ENCODE measurements at places on chromosomes 7 and 10.

GRCh38 chr10:46527241-46527811 is 29.1 kb downstream of the GPRIN2 start:
- no peak for DNase-seq

- no peak for DNase-seq
Observed at GRCh38 chr7:67625257-67625737, 628.7 kb downstream of the TYW1 start.

DNA sequence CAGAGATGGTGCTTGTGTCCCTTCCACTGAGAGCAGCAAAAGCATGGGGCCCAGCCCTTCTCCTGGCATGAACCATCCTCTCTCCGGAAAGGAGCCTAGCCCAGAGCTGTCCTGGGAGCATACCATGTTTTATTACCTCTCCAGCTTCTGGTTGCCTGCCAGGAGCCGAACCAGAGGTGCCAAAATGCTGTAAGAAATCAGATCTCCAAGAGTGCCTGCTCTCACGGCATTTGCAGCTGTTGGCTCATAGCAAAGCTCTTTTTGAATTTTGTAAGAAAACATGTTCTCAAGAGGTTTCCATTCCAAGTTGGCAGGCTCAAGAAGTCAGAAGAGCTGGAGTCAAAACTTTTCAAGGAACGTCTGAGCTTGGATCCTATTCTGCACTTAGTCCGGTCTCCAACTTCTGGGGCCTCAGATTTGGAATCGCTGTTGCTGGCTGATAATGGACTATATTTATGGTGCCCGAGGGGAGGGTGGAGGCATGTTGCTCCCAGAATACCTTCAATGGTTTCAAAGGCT is 211.7 kb upstream of the MKI67 start:
- DNase-seq = no peak

GRCh38 chr7:149199234-149199995 is 4.1 kb downstream of the ZNF282 start:
- DNase-seq = no peak

DNA sequence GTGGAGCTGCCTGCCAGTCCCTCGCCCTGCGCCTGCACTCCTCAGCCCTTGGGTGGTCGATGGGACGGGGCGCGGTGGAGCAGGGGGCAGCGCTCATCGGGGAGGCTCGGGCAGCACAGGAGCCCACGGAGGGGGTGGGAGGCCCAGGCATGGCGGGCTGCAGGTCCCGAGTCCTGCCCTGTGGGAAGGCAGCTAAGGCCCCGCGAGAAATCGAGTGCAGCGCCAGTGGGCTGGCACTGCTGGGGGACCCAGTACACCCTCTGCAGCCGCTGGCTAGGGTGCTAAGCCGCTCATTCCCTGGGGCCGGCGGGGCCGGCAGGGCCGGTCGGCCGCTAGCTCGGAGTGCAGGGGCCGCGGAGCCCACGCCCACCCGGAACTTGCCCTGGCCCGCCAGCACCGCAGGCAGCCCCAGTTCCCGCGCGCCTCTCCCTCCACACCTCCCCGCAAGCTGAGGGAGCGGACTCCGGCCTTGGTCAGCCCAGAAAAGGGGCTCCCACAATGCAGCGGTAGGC is 565.9 kb upstream of the NRG3 start:
- DNase-seq = no peak

- peak; percentile 65 for DNase-seq
Observed at GRCh38 chr10:70758757-70759514, 26.2 kb downstream of the TBATA start.

- DNase-seq = no peak
Observed at GRCh38 chr7:100456562-100456961, 7.5 kb downstream of the SPACDR start.

- no peak for DNase-seq
Observed at GRCh38 chr7:111540199-111540815, 22.0 kb downstream of the IMMP2L start.

GRCh38 chr10:72251635-72252034 is 22.1 kb upstream of the DDIT4 start:
- DNase-seq = no peak

GRCh38 chr7:91949221-91950009 is 8.8 kb downstream of the AKAP9 start:
- no peak for DNase-seq

- no peak for DNase-seq
Observed at GRCh38 chr7:140200061-140200989, 23.5 kb upstream of the KDM7A start.

DNA sequence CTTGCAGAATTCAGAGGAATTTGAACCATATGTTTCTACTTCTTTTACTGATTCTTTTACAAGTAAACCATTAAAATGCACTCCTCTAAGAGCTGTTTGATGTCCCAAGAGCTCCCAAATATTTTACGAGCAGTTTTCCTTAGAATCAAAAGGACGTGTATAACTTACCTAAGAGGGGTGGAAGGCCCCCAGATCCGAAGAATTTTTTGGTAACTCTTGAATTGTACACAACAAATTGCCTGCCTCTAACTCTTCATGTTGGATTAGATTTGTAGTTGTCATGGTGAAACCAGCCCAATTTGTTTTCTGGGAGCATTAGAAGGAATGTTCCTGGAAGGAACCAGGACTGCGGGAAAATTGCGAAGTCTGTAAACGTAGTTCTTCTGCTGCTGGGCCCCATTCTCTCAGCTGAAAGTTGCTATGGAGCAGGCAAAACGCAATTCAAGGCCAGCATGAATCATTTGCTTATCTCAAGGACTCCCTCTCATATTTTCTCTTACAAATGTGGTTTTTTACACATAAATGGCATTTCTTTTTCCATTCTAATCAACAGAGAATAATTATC is 124.8 kb upstream of the TMEM72 start:
- no peak for DNase-seq

GRCh38 chr7:21782996-21783395 is 162.7 kb downstream of the CDCA7L start:
- no peak for DNase-seq

GRCh38 chr7:73451780-73452398 is 18.3 kb downstream of the FZD9 start:
- no peak for DNase-seq

- no peak for DNase-seq
Observed at GRCh38 chr10:16182688-16183087, 254.1 kb upstream of the PTER start.

GRCh38 chr10:59891936-59892335 is 14.4 kb downstream of the CCDC6 start:
- DNase-seq = no peak

DNA sequence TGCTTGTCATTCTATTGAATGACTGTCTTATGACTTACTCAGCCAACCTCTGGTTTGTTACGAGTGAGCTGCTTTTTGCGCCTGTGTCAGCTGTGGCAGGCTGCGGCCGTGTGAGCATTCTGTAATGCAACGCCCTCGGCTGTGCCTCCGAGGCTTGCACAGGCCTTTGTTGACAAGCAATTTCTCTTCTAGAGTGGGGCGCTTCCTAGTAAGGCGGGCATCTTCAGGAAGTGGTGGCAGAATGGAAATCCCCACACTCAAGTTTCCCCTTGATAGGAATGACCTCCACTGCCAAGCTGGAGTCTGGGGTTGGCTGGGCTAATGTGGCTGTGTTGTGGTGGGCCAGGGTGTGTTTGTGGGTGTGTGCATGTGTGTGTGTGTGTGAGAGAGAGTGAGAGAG is 20.2 kb upstream of the TMEM178B start:
- peak; percentile 9 for DNase-seq

DNA sequence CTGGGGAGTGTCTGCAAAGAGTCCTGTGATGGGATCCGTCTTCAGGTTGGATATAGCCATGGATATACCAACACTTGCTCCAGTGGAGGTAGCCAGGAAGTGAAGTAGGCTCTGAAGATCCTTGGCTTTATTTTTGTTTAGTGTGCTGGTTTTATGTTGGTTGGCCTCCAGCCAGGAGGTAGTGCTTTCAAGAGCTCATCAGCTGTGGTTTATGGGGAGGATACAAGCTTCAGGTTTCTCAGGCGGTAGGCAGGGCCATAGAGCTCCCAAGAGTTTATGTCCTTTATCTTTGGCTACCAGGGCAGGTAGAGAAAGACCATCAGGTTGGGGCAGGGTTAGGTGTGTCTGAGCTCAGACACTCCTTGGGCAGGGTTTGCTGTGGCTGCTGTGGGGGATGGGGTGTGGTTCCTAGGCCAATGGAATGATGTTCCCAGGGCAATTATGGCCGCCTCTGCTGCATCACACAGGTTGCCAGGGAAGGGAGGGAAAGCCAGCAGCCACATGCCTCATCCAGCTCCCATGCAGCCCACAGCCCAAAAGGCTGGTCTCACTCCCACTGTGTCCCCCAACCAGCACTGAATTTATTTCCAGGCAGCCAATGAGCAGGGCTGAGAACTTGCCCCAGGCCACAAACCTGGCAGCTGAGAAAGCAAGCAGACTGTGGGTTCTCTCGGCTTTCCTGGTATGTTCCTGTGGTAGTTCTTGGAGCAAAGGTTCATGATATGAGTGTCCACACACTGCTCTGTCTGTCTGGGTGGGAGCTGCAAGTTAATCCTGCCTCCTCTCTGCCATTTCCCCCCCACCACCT is 67.0 kb upstream of the PRLHR start:
- DNase-seq = no peak

- no peak for DNase-seq
Observed at GRCh38 chr7:25854608-25855497, 297.1 kb upstream of the NFE2L3 start.

DNA sequence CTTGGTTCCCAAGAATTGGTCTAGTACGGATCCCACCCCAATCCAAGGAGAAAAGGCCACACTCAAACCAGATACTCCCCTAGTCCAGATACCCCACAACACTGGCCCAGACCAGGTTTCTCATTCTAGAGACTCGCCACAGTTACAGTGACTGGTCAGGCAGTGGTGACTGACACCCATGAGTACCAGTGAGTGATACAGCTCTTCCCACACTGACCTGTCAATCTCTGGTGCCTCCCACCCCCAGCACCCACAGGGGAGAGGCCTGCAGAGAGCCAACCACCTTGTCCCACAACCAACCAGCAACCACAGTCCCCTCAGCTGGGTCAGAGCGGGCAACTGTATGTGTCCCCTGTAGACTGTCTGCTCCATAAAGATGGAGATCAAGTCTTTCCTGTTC is 152.8 kb downstream of the NEURL1 start:
- DNase-seq = no peak

GRCh38 chr10:96043893-96044715 is 721 bp downstream of the CCNJ start:
- peak; percentile 41 for DNase-seq

GRCh38 chr10:33617381-33618080 is 283.1 kb upstream of the NRP1 start:
- DNase-seq = no peak

DNA sequence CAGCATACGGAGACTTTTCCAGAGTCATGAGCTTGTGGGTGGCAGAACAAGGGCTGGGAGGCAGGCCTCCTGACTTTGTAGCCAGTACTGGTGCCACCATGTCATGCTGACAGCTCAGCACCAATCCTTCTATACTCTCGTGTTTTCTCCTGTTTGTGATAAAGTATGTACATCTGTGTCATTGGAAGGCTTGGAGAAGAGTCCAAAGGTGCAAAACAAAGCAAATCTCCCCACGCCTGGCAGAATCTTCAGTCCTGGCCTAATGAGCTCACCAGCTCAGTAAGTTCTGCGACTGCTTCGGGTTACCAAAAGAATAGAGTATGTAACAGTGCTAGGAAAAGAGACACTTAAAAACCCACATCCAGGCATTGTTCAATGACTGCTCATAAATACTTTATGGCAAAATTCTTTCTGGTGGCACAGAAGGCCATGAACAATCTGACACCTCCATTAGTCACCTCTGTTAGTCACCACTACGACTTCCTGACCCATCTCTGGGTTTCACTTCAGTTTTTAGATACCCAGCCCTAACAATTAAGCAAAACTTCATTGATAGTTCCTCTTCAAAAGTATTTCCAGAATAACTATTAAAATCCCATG is 24.5 kb downstream of the STEAP1 start:
- no peak for DNase-seq

DNA sequence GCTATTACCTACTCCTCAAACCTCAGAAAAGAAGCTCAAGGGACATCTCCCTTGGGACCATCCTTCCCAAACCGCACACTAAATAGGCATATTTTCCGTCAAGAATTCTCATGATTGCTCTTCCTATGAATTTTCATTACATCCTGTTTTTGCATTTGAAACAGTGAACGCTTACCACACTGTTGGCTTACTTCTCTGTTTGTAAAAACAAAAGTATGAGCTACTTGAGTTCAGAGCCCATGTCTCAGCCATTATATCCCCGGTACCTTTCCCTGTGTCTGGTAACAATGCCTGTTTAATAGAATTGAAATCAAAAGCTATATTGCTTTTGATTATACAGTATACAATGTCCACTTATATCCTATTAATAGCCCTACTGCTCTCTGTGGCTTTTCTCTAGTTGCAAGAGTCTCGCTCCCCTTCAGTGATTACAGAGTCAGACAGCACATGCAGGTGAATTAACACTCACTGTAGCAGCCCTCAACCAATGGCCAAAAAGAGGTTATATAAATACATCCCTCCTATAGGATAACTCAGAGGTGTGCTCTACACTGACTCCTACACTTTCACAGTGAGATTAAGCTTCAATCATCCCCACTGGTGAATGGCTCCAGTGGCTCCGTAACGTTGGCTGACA is 264.4 kb downstream of the SORCS1 start:
- DNase-seq = no peak

GRCh38 chr10:27600930-27601329 is 96.8 kb downstream of the RAB18 start:
- DNase-seq = no peak

GRCh38 chr7:8044761-8045430 is 76.3 kb downstream of the GLCCI1 start:
- no peak for DNase-seq

DNA sequence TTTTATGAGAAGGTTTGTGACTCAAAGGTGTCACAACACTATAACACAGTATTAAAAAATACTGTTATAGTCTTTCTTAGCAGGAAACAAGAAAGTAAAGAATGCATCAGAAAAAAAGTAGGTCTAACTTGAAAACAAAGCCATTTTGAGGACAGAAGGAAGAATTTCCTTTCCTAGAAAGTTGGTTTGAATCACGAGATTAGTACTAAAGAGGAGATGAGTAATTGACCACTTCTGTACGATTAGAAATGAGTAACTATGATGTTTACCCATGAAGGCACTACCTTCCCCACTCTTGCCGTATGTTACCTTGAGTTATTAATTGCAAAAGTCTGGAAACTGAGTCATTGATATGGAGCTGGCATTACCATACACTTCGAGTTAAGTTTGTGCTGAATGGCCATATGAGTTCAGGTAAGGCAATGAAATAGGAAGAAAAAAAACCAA is 65.2 kb downstream of the FAM185A start:
- DNase-seq = no peak

DNA sequence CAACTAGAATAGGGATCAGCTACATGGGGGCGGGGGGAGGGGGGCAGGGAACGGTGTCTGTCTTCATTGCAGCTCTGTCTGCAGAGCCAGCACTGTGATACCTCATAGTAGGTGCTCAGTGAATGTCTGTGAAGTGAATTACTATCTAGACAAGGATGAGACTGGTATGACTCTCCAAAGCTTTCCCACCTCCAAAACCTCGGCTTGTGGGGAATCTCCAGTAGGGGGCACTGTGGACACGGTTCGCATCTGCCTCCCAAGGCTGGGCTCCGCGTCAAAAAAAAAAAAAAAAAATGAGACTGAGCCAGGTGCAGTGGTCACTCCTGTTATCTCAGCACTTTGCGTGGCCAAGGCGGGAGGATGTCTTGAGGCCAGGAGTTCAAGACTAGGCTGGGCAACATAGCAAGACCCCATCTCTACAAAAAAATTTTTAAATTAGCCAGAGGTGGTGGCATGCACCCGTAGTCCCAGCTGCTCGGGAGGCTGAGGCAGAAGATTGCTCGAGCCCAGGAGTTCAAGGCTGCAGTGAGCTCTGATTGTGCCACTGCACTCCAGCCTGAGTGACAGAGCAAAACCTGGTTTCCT is 9.6 kb downstream of the TRIM56 start:
- DNase-seq = peak; percentile 15

All from stimulated activated CD4-positive, alpha-beta T cell treated with anti-CD3 and anti-CD28 coated beads, Interleukin-1b, Interleukin-23, amount 100 ng/mL, for 4 hours (primary cell).